Activated CD8-positive, alpha-beta memory T cell treated with anti-CD3 and anti-CD28 coated beads, Interleukin-2, amount 10 ng/mL, durations not matched to agents 7 days and 5 days (primary cell): ENCODE measurements at places on chromosomes 6 and 20. TPM values are rescaled to one million over a fixed set of nuclear protein-coding genes. Genes with fewer than 3 reads are reported as not detected.

IRF4 gene
- 254 TPM for total RNA-seq

DNA sequence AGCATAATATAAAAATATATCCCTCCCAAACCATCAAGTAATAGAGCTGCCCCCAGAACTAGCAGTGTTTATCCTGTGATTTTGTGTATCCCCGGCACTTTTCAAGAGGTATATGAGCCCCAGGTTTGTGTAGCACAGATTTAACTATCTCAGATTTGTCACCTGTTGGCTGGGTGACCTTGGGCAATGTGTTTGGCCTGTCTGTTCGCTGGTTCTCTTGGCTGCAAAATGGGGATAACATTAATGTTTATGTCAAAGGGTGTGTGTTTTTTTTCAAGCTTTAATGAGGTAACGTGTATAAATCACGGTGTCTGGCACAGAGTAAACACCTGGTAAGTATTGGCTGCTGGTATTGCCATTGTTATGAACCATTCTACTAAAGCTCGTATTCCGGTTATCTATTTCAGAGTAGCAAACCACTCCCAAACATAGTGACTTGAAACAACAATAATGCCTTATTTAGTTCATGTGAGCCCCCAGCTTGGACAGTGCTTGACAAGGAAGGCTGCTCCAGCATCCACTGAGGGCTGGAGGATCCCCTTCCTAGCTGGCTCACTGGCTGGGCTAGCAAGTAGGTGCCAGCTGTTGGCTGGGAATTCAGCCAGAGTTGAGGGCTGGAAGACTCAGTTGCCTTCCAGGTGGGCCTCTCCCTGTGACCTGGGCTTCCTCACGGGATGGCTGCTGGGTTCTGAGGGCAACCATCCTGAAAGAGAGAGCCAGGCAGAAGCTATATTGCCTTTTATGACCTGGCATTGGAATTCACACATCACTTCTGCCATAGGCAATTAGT is 36.2 kb downstream of the PDRG1 start:
- no peaks in the 10 kb centered on the region for H3K36me3 ChIP-seq
- no peaks in the 10 kb centered on the region for H3K4me1 ChIP-seq
- H3K4me3 ChIP-seq = no peak overlapping the region
- H3K27me3 ChIP-seq = peaks cover 19% of the 10 kb centered on the region
- H3K27ac ChIP-seq = no peak overlapping the region

GRCh38 chr6:11631539-11631938 is 94.0 kb downstream of the TMEM170B start:
- H3K27ac ChIP-seq = no peak overlapping the region
- H3K4me3 ChIP-seq = no peak overlapping the region
- no peaks in the 10 kb centered on the region for H3K4me1 ChIP-seq
- no peak for DNase-seq

DNA sequence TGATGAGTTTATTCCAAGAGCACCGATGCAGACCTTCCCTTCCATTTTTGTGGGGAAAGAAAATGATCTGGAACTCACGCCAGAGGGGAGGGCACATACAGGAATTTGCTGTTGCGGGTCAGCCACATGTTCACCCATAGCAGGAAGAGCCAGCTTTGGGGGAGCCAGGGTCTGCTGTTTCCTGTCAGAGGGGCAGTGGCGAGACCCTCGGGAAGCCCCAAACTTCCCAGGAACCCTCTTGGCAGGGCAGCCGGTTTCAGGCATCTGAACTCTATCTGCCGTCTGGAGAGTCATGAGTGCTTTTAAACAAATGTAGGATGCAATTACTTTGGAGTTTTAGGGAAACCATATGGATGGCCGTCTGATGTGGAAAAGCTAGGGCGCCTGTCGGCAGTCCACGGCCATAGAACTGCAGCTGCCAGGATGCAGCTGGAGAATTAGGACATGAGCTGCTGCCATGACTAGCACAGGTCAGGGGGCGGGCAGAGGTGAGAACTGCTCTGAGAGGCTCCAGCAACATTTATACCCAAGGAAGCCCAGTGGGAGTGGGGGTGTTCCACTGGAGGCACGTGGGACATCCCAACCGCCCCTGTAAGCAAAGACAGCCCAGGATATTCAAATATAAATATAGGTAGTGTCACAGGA is 14.8 kb upstream of the SERPINB9 start:
- H3K27ac ChIP-seq = no peak overlapping the region
- peaks cover 5% of the 10 kb centered on the region for H3K36me3 ChIP-seq
- DNase-seq = peak; percentile 19
- H3K4me1 ChIP-seq = peaks cover 16% of the 10 kb centered on the region
- H3K4me3 ChIP-seq = no peak overlapping the region

DNA sequence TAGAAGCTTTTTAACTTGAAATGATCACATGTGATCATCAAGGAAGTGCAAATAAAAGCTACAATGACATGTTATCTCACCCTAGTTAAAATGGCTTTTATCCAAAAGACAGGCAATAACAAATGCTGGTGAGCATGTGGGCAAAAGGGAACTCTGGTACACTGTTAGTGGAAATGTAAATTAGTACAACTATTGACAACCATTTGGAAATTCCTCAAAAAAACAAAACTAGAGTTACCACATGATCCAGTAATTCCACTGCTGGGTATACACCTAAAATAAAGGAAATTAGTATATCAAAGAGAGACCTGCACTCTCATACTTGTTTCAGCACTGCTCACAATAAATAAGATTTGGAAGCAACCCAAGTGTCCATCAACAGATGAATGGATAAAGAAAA is 108.7 kb downstream of the HTR1B start:
- no peak overlapping the region for H3K27ac ChIP-seq
- DNase-seq = no peak
- H3K4me1 ChIP-seq = no peaks in the 10 kb centered on the region
- H3K27me3 ChIP-seq = no peaks in the 10 kb centered on the region

DNA sequence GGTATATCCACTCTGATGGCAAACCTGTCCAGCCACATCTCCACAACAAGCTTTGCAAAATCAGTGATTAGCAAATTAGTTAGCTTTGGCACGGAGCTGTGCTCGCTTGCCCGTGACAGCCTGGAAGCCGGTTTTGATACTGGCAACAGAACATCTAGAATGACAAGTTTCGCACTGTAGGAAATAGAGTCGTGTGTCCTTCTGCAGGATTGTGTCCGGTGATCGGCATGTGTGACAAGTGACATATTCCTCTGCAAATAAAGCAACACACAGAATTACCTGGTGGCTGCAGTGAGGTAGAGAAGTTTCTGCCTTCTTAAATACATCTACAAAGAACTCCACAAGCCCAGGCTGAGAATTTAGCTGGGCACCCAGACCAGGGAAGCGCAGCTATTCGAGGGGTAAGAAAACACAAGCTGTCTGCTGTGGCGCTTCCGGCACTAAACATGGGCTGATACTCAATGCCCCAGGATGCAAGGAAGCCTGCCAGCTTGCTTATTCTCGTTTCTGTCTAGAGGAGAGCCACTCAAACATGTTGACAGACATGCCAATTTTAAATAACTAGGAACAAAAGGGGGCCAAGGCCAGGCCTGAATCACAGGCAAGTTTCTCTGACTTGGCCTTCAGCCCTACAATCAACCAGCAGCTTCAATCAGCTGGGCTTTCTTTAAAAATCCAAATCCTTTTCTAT is 22.2 kb downstream of the EIF2S2 start:
- H3K36me3 ChIP-seq = peaks cover 66% of the 10 kb centered on the region
- H3K27me3 ChIP-seq = no peaks in the 10 kb centered on the region
- H3K4me1 ChIP-seq = peaks cover 5% of the 10 kb centered on the region
- H3K4me3 ChIP-seq = no peak overlapping the region
- no peak for DNase-seq
- H3K27ac ChIP-seq = no peak overlapping the region
